ENCODE measurements at places on chromosomes 2 and 18.

- peak; percentile 11 for DNase-seq
Measured at GRCh38 chr18:13680612-13681011, 45.7 kb downstream of the FAM210A start.

DNA sequence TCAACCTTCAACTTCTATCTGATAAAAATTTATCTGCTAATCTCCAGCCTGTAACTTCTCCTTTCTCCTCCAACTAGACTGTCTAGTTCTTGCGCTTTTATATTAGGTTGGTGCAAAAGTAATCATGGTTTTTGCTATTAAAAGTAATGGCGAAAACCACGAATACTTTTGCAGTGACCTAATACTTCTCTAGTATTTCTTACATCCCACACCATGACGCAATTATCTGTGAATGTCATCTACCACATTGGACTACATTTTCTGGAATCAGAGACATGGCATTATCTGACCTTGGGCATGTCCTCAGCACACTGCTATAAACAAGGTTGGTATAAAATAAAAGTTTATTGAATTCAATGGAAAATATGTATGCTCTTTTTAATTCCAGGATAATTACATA, 370.2 kb upstream of the LYPD1 start:
- no peak for DNase-seq

GRCh38 chr2:127170452-127171197, 49.5 kb downstream of the CYP27C1 start:
- no peak for DNase-seq

- no peak for DNase-seq
Measured at GRCh38 chr2:238852206-238852869, 4.5 kb downstream of the TWIST2 start.

DNA sequence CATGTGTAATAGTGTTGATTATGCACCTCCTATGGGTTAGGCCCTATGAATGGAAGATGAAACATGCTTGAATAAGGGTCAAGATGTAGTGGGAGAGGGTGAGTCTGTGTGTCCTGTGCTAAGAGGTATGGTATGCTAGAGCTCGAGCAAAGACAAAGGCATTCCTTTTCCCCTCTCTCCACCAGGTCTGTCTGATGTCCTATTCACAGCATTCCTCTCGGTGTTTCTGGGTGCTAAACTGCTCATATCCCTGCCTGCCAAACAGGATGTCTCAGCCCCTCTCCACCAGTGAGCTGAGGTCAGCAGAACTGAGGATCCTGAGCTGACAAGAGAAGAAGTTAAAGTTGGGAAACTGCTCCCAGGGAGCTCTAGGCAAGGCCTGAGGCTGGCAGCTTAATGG, 344.9 kb downstream of the TSN start:
- DNase-seq: no peak

DNA sequence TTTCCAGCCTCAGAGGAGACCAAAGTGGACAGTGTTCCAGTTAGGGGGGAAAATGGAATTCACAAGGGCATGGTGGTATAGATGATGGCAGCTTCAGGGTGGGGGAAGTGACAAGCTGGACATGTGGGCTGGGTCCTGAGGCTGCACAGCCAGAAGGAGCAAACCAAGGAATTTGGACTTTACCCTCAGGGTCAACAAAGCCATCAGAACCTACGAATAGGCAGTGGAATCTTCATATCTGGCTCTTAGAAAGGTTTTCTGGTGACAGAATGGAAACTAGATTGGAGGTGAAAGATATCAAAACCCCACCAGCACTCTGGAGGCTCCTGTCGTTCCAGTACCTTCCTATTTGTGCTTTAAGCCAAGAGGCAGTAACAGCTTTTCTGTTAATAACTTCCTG, 127.1 kb downstream of the SETBP1 start:
- DNase-seq: no peak

DNA sequence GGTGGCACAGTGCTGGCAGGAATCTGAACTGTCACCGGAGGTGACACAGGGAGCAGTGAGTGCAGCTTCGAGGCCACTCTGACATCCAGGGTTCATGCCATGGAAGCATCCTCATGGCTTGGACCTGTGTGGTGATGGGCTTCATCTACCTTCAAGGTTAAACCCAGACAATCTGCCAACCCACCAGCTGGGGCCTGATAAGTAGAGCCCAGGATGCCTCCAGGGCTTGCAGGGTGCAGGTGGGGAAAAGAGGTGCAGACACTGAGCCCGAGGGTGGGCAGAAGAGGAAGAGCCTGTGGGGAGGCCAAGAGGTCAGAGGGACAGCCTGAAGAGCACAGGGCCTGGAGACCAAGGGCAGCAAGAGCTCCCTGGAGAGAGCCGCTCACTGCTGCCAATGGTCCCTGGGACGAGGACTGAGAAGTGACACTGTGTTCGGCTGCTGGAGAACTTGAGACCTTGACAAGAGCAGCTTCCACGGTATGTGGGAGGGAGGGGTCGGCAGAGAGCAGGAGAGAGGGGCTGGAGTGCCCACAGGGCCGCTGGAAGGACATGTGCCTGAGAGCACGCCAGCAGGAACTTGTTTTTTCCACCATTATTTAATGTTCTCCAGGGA, 8.1 kb upstream of the HES6 start:
- no peak for DNase-seq

GRCh38 chr2:128536925-128537620, 218.4 kb upstream of the HS6ST1 start:
- DNase-seq: peak; percentile 13

DNA sequence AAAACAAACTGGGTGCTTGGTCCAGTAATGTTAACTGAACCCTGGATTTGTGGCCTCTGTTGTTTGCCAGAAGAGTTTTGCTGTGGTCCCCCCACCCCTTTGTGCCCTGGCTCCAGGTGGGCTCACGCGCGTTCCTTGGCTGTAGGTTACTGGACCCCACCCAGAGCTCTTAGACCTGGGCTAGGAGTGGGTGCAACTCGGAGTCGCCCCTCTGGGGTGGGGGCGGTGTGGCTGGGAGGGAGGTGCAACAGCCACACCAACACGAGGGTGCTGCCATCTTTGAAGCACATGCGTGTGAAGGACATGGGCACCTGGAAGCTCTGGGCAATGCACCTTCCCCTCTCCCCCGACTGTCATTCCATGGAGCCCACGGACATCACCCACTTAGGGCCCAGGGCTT, 92.7 kb downstream of the USP40 start:
- DNase-seq: no peak

DNA sequence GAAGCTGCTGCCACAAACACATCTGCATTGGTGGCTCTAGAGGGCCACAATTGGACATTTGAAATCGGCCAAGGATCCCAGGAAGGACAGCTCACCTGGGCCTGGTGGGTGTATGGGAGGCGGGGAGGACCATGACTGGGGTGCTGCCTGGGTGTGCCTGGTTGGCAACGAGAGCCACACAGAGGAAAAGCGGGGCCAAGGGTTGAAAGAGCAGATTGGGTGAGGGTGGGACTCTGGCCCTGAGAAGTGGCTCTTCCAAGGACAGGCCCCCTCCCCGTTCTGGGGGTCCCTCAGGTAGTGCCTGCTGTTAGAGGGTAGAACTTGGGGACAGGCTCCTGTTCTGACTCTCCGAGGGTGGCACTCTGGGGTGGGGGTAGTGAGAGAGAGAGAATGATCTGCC, 102.9 kb downstream of the CLIP4 start:
- no peak for DNase-seq

Measured in SW 1271 (cell line).